ENCODE measurements at places on chromosomes 2 and 18.

- no peak for DNase-seq
These were observed 556.1 kb downstream of the CMPK2 start for GRCh38 chr2:6309415-6310255.

- no peak for DNase-seq
These were observed 87.7 kb upstream of the HAAO start for GRCh38 chr2:42879913-42880737.

DNA sequence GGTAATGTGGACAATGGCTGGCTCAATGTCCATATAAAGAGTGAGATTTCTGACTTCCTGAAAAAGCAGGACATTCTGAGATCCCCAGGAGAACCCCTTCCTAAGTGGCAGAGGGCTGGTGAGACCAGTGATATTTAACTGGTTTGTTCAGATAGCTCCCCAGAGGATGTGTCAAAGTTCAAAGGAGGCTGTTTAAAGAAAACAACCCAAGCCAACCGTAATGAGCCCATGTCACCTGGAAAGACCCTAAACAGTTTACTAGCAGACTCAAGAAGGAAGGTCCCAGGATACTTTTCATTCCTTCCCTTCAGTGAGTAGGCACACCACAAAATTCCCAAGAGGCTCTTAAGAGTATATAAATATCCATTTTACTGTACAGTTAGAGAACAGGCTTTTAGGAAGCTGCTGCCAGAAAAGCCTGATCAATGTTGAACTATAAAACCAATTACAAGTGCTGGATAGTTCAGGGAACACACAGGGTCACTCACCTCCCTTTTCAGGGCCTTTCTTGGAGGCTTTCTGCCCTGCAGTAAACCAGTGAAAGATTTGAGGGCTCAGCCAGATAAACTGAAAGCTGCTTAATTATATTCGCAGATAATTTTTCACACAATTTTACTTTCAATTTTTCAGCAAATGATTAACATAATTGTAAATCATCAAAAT is 293.5 kb downstream of the ASXL3 start:
- no peak for DNase-seq

- DNase-seq: no peak
These were observed 170.8 kb downstream of the INO80D start for GRCh38 chr2:205915130-205915524.

GRCh38 chr2:108993095-108993937 is 4.3 kb upstream of the EDAR start:
- DNase-seq: no peak

GRCh38 chr2:101479328-101479727 is 4.4 kb upstream of the RFX8 start:
- no peak for DNase-seq

DNA sequence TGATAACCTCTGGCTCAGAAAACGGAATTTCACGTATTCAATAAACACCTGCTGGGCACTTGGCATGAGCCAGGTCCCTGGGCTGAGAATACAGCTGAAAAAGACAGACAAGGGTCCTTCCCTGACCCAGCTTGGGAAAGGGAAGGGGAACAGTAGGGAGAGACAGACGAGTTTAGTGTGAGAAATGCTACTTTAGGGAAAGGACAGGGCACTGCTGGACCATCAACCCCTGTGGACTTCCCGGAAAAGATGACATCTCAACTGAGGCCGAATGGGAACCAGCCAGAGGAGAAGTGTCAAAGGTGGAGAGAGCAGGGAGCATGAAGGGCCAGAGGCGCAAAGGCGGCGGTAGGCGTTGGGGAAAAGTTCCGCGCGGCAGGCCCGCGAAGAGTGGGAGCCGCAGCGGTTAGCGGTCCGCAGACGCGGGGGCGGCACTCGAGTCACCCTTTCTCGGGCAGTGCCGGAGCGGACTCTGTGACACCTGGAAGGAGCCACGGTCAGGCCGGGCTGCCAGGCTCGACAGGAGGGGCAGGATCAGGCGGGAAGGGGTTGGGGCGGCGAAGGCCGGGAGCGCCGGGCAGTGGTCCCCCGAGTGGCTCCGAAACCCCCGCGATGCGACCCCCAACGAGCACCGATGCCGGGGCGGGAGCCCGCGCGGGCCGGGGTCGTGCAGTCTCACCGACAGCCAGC is 519 bp downstream of the TEX261 start:
- peak; percentile 19 for DNase-seq

DNA sequence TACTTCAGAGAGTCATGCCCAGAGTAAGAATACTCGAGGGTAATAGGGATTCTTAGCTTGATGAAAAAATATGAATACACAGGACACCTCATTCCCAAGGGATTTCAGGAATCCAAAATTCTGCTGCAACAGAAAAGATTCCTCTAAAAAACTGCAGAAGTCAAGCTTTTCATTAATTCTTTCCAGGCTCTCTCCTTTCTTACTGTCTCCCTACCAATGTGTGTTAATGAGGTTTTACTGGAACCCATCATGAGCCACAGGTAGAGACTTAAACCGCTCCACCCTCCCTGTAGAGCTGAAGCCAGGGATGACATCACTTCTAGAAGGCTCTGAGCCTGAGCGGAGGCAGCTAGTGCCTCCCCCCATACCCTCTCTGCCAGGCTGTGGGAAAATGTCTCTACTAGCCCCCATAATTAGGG is 3.4 kb downstream of the SDC1 start:
- no peak for DNase-seq

- DNase-seq: no peak
These were observed 134.2 kb upstream of the PIK3C3 start for GRCh38 chr18:41820784-41821183.

- no peak for DNase-seq
These were observed 2.2 kb downstream of the INO80D start for GRCh38 chr2:206083602-206084438.

DNA sequence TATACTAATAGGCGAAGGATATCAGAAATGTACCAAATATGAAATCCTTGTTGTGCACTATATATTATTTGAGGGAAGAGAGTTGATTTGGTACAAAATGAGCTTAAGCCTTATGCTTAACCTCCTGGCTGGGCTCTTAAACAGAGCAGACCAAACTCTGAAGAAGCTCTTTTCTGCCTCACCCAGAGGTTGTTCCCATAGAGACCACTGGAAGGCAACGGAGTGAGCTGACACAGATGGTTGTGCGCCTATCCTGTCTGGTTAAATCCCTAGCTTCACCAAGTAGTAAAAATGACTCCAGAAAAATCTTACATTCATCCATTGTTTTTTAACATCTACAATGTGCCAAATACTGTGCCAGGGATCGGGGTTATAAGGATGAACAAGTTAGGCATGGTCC is 55.9 kb upstream of the NOL4 start:
- DNase-seq: no peak

GRCh38 chr18:35174093-35174731 is 66.6 kb upstream of the ZNF397 start:
- no peak for DNase-seq

DNA sequence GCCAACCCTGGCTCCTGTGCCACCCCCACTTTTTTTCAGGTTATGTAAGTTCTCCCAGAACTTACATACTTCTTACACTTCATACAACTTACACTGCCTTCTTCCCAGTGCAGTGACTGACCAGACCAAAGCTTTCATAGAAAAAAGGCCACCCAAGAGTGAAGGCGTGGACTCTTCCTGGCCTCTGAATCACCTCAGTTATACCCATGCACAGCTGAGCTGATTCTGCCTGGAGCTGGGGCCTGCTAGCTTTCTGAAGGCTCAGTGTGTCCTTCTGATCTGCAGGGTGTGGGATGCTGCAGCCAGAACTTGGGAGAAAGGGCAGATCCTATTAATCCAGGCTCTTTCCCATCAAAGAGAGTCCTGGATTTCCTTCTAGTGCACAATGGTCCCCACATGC is 216.1 kb downstream of the TTC32 start:
- DNase-seq: no peak

- no peak for DNase-seq
These were observed 73.0 kb upstream of the YWHAQ start for GRCh38 chr2:9703701-9704221.

- DNase-seq: no peak
These were observed 997.4 kb upstream of the PIK3C3 start for GRCh38 chr18:40957533-40958070.

DNA sequence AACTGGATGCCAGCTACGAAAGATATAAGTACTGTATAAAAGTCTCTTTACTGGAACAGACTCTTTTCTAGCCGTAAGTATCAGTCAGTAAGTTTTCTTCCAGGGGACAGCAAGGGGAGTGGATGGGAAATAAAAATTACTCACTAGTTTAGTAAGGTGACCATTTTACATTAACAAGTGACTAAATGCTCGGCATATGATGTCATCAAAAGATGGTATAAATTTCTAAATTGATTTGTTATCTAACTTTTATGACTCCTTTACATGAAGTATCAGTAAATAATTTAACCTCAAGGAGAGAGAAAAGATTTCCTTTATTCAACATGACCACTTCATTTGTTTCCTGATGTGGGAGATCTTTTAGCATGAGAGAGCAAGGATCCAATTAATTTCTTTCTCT is 859.0 kb upstream of the LRRTM1 start:
- no peak for DNase-seq

DNA sequence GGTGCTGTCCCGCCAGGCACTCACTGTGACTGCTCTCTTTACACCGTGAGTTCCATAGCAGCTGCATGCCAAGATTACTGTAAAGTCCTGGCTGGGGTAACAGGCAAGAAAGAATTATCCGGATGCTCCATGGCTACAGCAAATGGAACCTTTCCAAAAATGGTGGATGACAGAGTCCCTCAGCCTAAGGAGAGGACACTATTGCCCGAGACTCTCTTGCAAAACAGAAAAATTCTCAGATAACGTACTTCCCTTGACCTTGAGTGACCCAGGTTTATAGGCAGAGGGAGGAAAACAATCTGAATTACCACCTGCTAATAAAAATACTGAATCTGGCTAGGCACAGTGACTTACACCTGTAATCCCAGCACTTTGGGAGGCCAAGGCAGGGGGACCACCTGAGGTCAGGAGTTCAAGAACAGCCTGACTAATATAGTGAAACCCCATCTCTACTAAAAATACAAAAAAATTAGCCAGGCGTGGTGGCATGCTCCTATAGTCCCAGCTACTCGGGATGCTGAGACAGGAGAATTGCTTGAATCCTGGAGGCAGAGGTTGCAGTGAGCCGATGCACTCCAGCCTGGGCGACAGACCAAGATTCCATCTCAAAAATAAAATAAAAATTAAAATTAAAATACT is 4.5 kb downstream of the CYS1 start:
- DNase-seq: no peak

DNA sequence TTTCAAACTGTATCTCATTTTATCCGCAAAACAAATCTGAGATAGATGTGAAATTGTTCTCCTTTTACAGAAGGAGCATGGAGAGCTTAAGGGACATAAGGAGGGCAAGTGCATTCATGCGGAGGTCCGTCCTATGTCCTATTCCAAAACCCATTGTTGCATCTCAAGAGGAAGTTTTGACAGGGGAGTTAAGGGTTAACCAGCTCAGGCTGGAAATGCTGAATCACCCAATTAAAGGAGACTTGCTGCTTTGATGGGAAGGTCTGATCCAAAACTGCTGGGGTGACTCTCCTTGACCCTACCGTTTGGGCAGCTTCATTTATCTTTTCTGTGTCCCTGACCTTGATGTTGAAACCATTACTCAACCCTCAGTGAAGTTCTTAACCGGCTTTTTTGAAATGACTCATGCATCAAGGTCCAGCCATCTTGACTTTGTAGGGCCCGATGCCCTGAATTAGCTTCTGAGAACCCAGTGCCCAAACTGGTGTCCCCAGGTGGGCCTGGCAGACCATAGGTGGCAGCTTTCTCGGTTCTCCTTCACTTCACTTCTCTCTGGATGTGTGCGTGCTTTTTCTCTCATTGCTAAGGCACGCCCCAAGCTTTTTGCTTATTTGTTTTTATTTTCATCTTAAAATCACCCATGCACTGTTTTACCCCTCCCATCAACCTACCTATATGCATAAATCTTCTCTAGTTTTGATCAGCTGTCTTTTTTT is 15.9 kb upstream of the TXNDC2 start:
- DNase-seq: no peak

DNA sequence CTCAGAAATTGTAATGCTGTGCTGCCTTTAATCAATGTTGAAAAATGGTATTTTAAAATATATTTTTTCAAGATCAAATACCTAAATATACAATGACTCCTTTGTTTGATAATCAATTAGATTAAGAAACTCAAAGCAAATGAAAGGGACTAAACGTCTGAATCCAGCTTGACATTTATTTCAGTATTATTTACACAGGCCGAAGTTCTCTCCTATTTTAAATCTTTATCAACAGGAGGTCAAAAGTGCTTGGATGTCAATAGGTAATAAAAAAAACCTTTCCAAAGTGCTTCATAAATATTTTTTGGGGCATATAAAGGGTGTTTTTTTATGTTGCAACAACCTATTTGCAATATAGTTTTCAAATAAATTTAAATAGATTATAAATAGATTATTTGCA is 1201.7 kb upstream of the SLC39A10 start:
- no peak for DNase-seq

DNA sequence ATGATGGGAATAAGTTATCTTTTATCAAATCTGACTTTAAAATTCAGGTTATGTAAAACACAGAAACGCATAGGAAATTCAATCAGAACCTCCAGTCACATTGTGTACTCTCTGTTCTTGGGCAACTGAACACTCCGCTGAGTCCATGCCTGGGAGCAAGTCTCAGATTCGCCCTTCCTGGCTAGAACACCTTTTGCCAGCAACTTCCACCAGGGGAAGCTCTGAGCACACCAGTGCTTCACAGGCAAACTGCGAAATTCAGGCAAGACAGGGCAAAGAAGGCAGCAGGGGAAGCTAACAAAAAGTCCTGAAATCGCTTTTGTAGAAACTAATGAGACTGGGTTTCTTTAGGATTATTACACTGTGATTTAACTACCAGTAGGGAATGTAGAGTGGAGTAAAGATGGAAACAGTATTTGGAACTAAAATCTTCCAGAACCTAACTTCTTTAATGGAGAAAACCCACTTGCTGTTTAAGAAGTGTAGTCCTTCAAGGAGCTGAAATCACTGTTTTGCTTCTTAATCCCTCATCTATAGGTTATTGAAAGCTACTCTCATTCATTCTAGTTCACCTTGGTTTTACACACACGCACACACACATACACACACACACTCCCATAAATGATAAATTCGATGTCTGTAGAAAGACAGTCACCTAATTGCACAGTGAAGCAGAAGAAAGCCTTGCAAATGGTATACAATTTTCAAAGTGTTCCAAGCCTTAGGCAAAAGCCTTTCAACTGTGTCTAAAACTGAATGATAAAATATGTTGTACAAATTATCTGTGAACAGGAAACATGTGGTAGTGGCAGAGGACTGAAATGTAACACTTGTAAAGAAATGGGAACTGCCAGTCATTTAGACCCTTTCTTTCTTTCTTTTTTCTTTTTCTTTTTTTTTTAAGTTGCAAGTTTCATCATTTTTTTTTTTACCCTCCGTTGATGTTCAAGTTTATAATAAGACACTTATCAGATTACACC is 214.5 kb downstream of the TMEM182 start:
- DNase-seq: no peak

DNA sequence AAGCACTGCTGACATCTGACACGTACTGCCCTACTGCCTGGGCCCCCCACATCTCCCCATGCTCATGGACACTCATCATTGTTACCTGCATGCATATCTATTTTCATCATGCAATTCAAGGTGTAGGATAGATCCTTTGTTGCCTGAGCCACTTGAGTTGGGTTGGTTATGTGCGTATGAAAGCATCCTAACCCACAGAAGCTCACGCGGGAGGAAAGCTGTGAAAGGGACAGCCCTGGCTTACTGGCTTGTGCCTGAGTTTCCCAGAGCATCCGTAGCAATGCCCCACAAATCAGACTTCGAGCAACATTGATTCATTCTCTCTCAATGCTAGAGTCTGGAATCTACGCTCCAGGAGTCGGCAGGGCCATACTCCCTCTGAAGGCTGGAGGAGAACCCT is 285.5 kb downstream of the PHLPP1 start:
- DNase-seq: no peak

- no peak for DNase-seq
These were observed 130.9 kb upstream of the RND3 start for GRCh38 chr2:150618245-150618895.

GRCh38 chr2:200470230-200470629 is 39.6 kb downstream of the KCTD18 start:
- no peak for DNase-seq
